ENCODE measurements at places on chromosomes 2 and 18. TPM values are rescaled to one million over a fixed set of nuclear protein-coding genes. Genes with fewer than 3 reads are reported as not detected.

GRCh38 chr2:100764430-100764829, 55.5 kb upstream of the NPAS2 start:
- no peaks in the 10 kb centered on the region for H3K4me1 ChIP-seq
- H3K27me3 ChIP-seq: no peaks in the 10 kb centered on the region
- H3K27ac ChIP-seq: no peak overlapping the region
- H3K36me3 ChIP-seq: no peaks in the 10 kb centered on the region
- H3K4me3 ChIP-seq: no peak overlapping the region

DNA sequence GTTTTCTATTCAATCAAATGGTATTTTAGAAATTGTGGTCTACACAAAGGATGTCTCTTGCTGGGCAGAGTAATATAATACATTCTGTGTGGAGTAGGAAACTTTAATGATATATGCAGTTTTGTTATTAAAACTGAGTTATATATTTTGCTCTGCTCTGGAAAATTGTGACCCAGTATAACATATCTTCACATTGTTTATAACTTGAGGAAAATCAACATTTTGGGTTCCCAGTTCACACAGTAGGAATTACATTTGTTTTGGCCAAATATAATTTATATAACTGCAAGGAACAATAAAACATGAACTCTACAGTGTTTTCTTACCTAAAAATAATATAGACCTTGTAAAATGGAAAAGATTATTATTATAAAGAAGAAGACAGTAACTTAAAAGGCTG, 372.4 kb downstream of the OSR1 start:
- H3K4me3 ChIP-seq: no peak overlapping the region
- no peaks in the 10 kb centered on the region for H3K27me3 ChIP-seq
- H3K4me1 ChIP-seq: peaks cover 31% of the 10 kb centered on the region
- H3K27ac ChIP-seq: no peak overlapping the region
- no peaks in the 10 kb centered on the region for H3K36me3 ChIP-seq

The KCNG2 gene
- total RNA-seq: 0.22 TPM

The CCDC148 gene
- 6.6 TPM for total RNA-seq

The SLC9A4 gene
- total RNA-seq: not detected

DNA sequence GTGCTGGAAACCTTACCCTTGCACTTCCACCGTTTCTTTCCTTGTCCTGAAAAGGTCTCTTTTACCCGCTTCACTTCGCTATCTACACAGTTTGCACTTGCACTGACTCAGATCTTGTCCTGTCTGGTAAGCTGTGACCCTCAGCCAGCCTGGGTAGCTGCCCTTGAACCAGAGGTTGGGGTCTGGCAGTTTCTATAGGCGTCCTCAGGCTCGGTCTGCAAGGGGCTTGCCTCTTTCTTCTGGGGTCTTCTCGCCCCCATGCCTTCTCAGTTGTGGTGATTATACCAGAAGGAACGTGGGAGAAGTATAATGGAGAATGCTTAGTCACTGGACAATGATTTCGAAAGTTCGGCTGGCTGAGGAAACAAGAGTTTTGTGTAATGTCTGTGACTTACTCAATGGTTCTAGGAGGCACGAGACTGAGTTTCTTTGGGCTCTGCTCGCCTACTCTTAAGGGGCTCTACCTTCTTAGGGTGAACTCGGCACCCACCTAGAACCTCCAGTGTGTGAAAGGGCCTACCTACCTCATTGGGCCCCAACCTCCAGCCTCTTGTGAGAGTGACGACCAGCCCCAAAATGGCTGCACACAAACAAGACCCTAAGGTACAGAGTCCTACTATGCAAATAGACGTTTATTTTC, 6.9 kb upstream of the STAT1 start:
- H3K27ac ChIP-seq: peak overlapping the region; percentile 83
- peaks cover 6% of the 10 kb centered on the region for H3K4me1 ChIP-seq
- H3K36me3 ChIP-seq: no peaks in the 10 kb centered on the region
- H3K27me3 ChIP-seq: no peaks in the 10 kb centered on the region

The COLEC12 gene
- total RNA-seq: 34.7 TPM

GRCh38 chr2:28382755-28383154, 9.9 kb upstream of the FOSL2 start:
- H3K27me3 ChIP-seq: no peaks in the 10 kb centered on the region
- no peak for DNase-seq
- no peaks in the 10 kb centered on the region for H3K4me1 ChIP-seq
- H3K4me3 ChIP-seq: no peak overlapping the region

DNA sequence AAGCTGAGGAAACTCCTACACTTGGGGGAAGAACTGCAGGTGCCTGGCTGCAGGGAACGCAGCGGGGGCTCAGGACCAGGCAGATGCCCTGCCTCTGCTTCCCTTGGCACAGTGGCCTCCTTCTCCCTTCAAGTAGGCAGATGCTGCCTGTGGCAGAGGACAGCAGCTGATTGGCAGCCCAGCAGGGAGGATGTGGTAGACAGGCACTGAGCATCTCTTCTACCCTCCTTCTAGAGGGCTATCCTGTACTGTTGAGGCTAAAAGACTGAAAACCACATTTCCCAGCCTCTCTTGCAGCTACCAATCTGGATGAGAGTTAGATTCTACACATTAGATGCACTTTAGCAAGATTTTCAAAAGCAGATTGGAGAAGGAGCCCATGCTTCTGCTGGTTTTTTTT, 105.7 kb downstream of the MSH2 start:
- no peak for DNase-seq
- no peaks in the 10 kb centered on the region for H3K36me3 ChIP-seq
- H3K4me3 ChIP-seq: no peak overlapping the region

GRCh38 chr2:217939220-217939619, 63.6 kb downstream of the TNS1 start:
- peak overlapping the region; percentile 99 for H3K27ac ChIP-seq
- no peaks in the 10 kb centered on the region for H3K36me3 ChIP-seq
- H3K27me3 ChIP-seq: no peaks in the 10 kb centered on the region

Measured in thyroid gland (tissue), 4 donors.